ENCODE measurements at places on chromosomes 13 and 19.

- no peak for DNase-seq
Observed at GRCh38 chr13:36997716-36998427, 1.3 kb downstream of the ALG5 start.

GRCh38 chr19:51075998-51076397 is 6.7 kb downstream of the KLK14 start:
- DNase-seq, result no peak

GRCh38 chr13:107234319-107235073 is 666.6 kb upstream of the ARGLU1 start:
- DNase-seq, result no peak

GRCh38 chr19:14746886-14747285 is 31.5 kb downstream of the ADGRE2 start:
- DNase-seq, result no peak

- DNase-seq, result no peak
Observed at GRCh38 chr13:112897956-112898620, 70.9 kb upstream of the MCF2L start.

GRCh38 chr19:16847430-16847829 is 18.2 kb downstream of the SIN3B start:
- DNase-seq, result no peak

DNA sequence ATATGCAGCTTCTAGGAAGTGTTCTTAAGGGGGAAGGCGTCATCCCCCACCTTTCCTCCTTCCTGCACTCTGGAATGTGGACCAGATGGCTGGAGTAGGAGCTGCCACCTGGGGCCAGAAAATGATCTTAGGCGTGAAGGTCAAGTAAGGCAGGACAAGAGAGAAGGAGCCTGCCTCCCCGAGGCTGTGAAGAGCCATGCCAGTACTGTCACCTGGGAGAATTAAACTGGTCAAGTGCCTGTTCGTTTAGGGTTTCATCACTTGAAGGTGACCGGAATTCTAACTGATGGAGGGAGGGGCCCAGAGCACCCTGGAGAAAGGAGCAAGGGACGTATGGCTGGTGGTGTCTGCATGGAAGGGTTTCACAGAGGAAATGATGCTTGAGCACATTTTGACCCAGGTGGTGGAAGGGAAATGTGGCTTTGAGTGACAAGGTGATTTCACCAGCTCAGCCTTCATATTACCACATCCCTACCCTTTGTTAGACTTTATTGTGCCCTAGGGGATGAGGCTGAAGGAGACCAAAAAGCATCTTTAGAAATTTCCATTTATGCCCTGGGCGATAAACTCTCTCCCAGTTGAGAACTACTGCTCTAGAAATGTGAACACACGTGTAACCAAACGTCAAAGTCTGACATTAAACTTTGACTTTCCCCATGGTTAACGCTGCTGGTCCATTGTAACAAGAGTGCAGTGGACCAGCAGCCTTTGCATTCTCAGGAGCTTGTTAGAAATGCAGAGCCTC is 37.5 kb downstream of the PPP2R1A start:
- DNase-seq, result no peak

GRCh38 chr19:41309180-41310032 is 566 bp upstream of the CCDC97 start:
- DNase-seq, result no peak

GRCh38 chr19:5001615-5002014 is 32.7 kb downstream of the KDM4B start:
- DNase-seq, result no peak

GRCh38 chr13:49530457-49530856 is 34.7 kb downstream of the PHF11 start:
- no peak for DNase-seq

DNA sequence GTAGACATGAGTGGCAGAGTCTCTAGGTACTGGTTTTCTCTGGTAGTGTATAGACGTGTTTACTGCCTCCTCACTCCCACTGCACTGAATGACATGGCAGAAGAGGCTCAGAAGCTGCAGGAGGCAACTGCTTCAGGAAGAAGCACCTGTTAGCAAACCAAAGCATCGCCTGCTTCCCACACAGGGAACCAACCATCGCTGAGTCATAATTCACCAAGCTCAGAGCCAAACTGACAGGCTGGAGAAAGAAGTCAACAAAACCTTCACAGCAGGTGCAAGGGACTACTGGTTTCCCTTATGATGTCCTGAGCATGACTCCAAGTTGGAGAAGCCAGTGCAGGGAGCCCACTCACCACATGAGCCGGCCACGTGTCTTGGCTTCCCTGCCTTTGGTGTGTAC is 69.8 kb downstream of the KCTD12 start:
- DNase-seq, result no peak

DNA sequence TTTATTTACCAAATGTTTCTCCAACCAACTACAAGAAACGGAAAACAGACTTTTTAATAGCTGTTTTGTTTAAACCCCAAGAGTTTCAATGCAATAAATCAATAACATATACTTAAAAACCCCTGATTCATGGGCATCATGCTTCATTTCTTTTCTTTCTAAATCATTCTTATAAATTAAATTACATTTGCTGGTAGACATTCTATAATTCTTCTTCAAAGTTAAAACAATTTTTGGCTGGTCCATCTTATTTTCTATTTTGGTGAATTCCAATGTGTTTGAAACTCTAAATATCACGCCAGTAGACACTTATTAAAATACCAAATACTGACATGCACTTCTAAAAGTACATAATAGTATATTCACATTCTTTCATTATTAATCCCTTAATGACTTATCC is 408.6 kb downstream of the LIG4 start:
- no peak for DNase-seq

DNA sequence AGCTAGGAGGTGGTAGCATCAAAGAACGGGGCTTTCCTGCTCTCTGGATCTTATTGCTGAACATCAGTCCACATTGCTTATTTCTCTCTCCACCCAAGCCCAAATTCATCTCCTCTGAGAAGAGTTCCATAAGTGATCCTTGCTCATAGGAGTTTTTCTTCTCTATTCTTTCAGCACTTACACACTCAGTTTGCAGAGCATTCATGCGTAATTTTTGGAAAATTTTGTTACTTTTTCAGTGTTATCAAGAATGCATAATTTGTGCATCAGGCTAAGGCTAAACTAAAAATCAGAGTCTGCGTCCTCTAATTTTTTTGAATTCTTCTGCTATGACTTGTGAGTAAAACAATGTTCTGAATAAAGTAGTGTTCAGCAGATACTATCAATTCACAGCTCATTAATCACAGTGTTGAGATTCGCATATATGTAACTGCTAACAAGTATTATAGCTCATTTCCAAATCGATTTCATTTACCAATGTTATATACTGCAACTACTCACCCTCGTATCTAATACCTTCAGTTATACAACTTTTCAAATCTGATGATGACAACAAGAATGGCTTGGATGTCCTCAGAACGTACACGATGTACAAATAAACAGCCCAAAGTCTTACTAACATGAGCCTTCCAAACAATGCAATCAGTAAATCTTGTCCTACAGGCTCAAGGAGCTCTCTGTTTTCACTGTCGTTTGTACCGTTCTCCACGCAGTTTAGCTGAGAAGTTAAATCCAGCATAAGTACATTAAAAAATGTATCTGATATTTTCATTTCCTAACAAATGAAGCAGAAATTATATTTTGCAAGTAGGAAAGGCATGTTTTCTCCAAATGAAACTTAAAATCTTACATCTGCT is 36.4 kb upstream of the STARD13 start:
- no peak for DNase-seq

- DNase-seq, result no peak
Observed at GRCh38 chr13:67158903-67159302, 71.2 kb downstream of the PCDH9 start.

DNA sequence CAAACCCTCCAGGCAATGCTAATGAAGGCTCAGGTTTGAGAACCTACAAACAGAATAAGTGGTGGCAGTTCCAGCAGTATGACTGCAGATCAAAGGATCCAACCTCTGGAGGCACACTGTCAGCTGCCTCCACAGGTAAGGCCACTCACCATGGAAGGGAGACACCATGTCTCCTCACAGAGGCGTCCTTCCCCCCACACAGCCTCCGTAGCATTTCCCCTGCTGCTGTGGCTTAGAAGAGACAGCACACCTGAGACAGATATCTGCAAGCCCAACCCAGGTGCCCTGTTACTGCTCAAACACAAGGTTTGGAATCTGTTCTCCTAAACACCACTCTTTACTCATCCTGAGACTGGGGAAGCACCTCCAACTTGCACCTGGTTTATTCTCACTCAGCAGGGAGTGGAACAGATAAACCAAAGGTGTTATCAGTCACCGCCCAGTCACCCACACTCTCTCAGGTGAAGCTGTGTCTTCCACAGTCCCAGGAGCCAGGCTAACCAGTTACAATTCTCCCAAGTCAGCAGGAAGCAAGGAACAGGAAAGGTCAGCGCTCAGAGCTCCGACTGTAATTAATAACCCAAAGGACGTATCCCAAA is 311.2 kb downstream of the FOXO1 start:
- DNase-seq, result no peak

- DNase-seq, result no peak
Observed at GRCh38 chr19:16139752-16140151, 3.7 kb upstream of the HSH2D start.

GRCh38 chr13:78993792-78994191 is 334.8 kb upstream of the OBI1 start:
- peak; percentile 44 for DNase-seq

GRCh38 chr13:42832341-42833096 is 51.1 kb downstream of the FAM216B start:
- DNase-seq, result no peak

DNA sequence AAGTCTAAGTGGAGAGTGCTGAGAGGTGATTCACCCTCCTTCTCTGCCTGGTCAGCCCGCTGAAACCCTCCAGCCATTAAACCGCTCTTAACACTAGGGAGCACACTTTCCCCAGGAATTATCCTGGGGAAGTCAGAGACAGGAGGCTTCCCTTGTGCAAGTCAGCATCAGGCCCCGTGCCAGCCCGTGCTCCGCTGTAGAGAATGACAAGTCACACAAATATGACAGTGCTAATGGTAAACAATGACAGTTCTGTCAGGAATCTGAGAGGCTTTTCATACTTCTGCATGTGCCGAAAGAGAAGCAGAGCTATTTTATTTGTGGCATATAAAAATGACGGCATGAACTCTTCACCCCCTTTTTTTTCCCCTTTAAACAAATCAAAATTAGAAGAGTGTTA is 816.9 kb upstream of the SLC10A2 start:
- peak; percentile 12 for DNase-seq

GRCh38 chr13:42170029-42170428 is 101.9 kb upstream of the AKAP11 start:
- no peak for DNase-seq

- DNase-seq, result no peak
Observed at GRCh38 chr13:39811696-39812095, 156.2 kb downstream of the COG6 start.

DNA sequence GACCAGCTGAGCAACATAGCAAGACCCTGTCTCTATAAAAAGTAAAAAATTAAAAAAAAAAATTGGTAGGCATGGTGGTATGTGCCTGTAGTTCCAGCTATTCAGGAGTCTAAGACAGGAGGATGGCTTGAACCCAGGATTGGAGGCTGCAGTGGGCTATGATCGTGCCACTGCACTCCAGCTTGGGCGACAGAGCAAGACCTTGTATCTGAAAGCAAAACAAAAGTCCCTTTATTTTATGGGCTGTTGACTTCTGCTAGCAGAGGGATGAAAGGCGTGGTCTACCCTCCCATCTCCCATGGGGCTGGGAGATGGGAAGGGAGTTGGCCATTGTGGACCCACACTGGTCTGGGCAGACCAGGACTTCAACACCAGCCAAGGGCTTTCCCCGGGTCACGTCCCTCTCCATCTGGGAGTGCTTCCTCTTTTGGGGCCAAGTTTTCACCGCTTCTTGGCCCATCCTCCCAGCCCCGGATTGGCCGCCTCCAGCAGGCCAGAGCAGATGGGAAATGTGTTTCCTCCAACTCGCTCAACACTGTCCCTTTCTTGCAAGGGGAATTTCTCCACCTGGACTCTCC is 2.2 kb upstream of the TNFSF9 start:
- DNase-seq, result no peak

- DNase-seq, result no peak
Observed at GRCh38 chr13:38662362-38662761, 24.5 kb upstream of the FREM2 start.

DNA sequence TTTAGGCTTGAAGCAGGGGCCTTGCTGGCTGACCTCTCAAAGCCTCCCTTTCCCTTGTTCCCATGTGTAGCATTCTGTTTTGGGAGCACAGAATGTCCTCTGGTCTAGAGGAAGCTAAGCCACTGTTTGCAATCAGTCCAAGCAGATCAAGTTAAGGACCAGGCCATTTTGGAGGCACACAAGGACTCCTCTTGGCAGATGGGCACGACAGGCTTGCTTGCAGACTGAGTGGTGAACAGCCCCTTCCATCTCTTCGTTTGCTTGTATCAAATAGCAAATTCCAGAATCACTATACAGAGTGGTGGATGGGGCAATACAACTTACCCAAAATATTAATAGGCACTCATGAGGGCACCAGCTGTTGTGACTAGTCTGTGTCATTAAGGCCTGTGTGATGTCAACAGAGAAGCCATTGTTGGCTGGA is 215.5 kb upstream of the SERP2 start:
- no peak for DNase-seq

- no peak for DNase-seq
Observed at GRCh38 chr13:37835392-37835791, 34.2 kb downstream of the TRPC4 start.

DNA sequence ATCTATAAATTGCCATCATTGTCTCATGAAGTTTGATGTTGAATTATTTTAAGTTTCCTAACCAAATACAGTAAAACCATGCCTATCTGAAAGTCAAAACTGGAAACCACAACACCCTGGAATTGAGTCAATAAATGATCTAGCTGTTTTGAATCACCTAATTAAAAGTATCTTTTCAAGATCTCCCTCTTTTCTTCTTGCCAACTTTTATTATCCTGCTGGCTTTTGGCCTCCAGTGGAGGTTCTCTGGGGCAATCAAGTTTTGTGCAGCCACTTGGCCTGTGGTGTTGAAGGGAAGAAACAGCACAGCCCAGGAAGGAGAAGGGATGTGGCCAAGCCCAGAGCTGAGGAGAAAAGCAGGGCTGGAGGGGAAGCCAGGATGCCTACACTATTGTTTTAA is 255.4 kb downstream of the COG6 start:
- no peak for DNase-seq

- DNase-seq, result no peak
Observed at GRCh38 chr13:66640231-66640630, 589.9 kb downstream of the PCDH9 start.

- no peak for DNase-seq
Observed at GRCh38 chr19:46944918-46945628, 74.6 kb upstream of the NPAS1 start.
